CD4-positive, alpha-beta T cell treated with Interleukin-12 subunit alpha and Interleukin-12 subunit beta, for 1 hour (primary cell): ENCODE measurements at places on chromosomes 12 and 14.

- DNase-seq = no peak
Measured at GRCh38 chr12:40020261-40020691, 85.6 kb downstream of the SLC2A13 start.

- no peak for DNase-seq
Measured at GRCh38 chr12:484096-484495, 24.4 kb downstream of the B4GALNT3 start.

DNA sequence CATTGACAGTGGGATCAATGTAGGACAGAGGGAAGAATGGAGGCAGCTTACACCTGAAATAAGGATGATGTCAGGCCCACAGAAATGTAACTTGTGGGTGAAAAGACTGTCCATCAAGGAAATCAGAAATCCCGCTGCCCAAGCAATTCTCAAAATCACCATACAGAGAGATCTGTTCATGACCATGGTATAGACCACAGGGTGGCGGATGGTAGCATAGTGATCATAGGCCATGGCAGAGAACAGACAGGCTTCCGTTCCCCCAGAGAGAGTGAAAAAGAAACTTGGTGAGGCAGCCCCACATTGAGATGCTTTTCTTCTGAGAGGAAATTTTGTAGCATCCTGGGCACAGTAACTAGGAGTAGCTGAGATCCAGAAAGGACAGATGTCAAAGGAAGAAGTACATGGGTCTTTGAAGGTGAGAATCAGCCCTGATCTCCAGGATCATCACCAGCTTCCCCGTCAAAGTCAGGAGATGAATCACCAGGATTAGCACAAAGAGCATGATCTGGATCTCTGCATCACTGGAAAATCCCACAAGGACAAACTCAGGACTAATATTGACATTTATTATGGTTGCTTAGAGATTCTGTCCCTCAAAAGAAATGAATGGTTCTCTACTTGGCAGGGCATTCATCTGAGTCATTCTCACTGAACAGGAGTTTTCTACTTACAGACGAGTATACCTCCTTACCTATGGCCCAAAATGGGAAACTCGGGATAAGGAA is 5.5 kb upstream of the ZNF641 start:
- DNase-seq = no peak

GRCh38 chr14:26286081-26286912 is 311.5 kb downstream of the NOVA1 start:
- no peak for DNase-seq

- DNase-seq = no peak
Measured at GRCh38 chr14:91977884-91978283, 30.4 kb upstream of the FBLN5 start.

DNA sequence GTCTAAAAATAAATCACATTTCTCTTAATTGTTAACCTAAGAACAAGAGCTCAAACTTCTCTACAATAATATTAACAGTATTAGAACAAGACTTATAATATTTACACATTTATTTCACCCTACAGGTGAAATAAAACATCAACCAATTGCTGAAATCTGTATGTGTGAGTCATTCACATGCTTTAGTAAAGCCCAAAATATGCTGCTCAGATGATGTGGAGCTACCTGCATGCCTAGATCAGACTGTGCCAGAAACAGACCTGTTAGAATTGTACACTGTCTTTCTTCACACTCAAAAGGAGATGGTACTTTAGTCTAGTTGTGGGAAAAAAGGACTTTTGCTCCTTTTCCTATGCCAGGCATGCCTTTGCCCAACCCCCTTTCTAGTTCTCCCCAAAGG is 54.7 kb downstream of the RPS6KA5 start:
- no peak for DNase-seq

- no peak for DNase-seq
Measured at GRCh38 chr12:65965358-65965757, 141.1 kb downstream of the HMGA2 start.

DNA sequence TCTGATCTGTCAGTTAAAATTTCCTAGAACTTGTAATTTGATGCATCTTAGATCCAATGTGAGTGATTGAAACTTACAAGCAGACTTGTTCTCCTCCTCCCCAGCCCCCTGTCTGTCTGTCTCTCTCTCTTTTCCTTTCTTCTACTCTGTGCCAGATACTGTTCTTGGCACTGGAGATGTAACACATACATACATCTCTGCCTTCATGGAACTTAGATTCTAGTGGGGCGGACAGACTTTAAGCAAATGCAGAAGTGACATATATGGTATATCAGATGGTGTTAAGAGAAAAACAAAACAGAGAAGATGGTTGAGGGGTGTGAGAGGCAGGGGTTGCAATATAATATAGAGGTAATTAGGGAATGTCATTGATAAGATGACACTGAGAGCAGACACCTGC is 6.6 kb downstream of the CHST11 start:
- no peak for DNase-seq

GRCh38 chr14:67746927-67747326 is 45.2 kb downstream of the RDH12 start:
- DNase-seq = no peak

DNA sequence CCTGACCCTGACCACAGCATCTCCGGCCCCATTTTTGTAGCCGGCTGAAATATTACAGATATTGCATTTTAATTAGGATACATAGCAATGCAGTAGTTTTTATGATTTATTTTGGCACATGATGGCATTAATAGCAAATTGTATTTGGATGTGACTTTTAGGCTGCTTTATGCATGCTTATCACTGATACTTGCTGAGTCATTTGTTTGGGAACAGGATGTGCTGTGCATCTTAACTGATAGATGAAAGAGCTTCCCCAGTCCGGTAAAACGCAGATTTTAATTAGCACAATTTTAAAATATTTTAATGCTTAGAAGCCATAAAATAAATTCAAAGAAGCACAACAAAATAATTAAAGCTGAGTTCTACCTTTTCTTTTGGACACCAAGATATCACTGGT is 90.7 kb downstream of the OTOGL start:
- no peak for DNase-seq

GRCh38 chr14:91607322-91608047 is 97.4 kb upstream of the PPP4R3A start:
- DNase-seq = no peak

GRCh38 chr12:121809712-121810116 is 5.9 kb downstream of the SETD1B start:
- no peak for DNase-seq

DNA sequence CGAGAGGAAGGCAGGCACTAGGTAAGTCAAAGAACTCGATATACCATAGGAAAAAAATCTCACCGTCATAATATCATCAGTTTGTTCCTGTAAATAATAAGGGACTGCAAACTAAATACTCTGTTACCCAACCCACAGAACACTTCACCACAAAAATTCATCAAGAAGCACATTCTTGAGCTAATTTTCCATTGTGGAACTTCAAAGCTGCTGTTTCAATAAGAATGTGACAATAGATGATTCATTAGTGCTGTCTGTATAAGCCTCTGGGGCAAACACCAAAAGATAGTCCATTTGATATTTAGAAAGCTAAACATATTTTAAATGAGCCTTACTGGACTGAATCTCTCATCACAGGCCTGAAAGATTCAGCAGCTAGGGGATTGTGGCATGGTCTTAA is 219.4 kb downstream of the KSR2 start:
- DNase-seq = no peak

DNA sequence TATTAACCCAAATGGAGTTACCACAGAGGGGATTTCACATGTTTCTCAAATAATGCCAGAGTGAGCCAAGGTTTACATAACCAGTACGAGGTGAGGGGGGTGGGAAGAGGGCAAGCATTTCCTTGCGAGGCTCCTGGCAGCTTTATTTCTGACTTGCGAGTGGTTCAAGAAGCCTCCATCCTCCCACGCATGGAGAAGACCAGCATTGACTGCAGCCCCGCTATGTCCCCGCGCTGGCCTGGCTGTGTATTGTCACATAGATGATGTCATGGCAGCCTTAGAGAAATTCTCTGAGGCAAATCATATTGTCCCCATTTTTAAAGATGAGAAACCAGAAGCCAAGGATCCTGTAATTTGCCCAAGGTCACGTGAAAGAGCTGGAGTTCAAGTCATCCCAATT is 188.2 kb downstream of the CACNA1C start:
- DNase-seq = no peak

DNA sequence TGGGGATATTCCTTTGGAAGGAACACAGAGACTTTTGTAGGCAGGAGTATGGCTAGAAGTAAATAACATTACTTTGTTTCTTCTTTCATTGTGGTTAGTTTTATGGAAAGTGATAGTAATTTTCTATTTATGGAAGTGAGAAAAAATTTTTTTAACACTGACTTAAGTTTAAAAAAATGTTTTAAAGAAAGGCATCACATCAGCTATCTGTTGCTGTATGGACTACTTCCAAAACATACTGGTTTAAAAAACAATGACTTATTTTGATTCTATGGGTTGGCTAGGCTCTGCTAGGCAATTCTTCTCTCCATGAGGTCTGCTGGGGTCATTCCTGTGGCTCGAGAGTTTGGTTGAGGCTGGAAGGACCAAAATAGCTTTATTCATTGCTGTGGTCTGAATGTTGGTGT is 31.7 kb upstream of the SLC38A2 start:
- no peak for DNase-seq

DNA sequence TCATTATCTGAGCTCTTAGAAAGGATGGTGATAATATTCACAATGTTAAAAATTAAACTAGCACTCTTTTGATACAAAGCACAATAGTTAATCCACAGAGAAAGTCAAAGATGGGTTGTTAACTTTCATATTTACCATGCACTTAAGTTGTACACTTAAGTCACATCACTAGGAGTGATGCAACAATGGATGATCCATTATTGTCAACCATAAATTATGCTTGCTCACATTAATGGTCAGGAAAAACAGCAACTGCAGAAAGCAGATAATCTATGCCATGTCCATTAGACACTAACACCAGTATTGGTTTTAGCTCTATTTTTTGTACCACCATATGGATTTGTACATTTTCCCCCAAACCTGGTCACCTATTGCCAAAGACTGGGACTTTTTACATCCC is 195.5 kb downstream of the FOXA1 start:
- DNase-seq = no peak

- DNase-seq = no peak
Measured at GRCh38 chr12:41652981-41653380, 464.9 kb downstream of the PDZRN4 start.

DNA sequence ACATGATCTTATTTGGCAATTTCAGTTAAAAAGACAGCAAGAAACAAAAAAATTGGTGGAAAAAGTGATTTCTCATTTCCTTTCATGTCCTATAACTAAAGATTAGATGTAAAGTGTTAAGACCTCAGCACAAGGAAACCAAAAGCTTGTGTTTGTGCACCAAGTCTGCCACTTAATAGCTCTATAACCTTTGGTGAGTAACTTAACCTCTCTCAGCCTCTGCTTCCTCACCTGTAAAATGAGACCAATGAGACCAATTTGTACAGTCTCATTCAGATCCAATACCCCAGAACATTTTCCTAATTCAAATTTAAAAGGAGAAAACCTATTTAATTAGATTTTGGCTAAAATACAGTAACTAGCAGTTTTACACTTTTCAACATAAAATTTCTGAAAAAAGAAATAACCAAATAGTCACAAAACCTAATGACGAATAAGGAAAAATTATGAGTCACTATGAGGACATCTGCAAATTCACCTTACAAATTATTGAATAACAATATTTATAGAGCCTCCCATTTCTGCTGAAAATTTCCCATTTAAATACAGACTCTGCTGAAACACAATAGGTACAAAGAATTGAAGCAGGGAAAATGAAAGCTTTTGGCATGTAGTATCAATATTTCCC is 71.1 kb downstream of the EPS8 start:
- no peak for DNase-seq

DNA sequence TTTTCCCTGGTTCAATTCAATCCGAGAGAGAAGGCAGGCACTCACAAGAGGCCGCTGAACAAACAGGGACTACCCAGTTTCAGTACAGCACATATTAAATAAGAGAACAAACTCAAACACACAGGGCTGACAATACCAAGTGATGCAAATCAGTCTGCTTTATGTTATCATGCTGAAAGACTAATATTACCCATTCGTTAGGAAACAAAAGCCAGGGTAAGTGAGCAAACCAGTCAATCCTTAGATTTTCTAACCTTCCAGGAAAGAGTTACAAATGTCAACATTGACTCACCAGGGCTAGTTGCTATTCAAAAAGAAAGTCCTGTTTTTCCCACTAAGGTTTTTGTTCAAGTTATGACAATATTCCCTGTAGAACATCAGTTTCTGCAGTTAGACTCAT is 246.2 kb downstream of the C12orf42 start:
- DNase-seq = no peak

DNA sequence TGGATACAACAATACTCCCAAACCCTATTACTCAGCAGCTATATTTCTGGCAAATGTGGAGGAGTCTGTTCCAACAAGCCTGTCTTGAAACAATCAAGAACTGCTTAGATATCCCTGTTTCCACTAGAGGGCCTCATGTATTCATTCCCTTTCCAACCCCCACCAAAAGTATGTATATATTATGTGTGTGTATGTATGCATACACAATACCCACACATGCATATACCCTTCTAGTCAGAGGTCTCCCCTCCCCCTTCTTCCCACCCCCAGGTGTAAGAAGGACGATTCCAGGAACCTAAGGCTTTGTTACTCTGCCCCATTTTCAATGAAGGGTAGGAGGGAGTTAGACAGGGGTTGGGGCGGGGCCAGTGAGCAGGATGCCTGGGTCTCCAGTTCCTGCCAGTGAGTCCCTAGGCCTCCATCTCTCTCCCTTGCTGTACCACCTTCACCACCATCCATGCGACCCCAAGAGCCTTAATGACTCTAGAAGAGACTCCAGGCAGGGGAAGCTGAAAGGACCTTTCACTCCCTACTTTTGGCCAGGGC is at the start of gene DGKA:
DGKA (plus strand) TSS at position 392 of the 546 bp plus-strand sequence. CDS start 5,342 bp downstream, outside the sequence.
- peak; percentile 70 for DNase-seq

DNA sequence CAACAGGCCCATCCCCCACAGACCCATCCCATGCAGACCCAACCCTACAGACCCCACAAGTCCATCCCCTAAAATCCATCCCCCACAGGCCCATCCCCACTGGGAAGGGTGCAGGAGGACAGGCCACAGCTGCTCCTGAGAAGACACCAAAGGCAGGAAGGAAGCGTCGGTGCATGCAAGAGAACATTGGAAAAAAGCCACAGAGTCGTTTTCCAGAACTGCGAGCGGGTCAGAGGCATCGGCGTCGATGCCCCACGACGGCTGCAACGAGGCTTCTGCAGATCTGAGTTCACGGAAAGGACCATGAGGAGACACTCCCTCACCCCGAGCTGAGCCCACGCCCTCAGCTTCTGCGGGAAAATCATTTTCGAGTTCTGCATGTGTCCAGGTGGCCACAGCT is 59.6 kb upstream of the GALNT9 start:
- no peak for DNase-seq
